Germinal center (tissue), 1 donor: ENCODE measurements at places on chromosomes 1 and 21.

DNA sequence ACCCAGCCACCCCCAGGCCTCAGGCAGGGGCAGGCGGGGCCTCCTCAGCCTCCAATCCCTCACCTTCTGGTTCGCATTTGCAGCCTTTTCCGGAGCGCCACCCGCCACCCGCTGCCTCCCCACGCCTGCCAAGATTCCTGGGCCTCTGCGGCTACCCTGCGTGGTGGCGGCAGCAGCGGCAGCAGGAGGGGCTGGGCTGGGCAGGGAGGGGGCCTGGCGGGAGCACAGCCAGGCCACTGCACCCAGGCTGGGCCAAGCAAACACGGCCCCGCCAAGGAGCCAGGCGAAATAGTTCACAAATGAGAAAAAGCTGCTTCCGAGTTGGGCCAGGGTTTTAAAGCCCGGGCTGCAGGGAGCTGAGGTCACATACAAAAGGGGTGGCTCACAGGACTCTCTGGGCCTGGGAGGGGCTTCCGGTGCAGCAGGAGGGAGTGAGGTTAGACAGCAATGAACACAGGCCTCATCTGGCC lies 9.8 kb downstream of the COL8A2 start:
- DNase-seq: no peak

DNA sequence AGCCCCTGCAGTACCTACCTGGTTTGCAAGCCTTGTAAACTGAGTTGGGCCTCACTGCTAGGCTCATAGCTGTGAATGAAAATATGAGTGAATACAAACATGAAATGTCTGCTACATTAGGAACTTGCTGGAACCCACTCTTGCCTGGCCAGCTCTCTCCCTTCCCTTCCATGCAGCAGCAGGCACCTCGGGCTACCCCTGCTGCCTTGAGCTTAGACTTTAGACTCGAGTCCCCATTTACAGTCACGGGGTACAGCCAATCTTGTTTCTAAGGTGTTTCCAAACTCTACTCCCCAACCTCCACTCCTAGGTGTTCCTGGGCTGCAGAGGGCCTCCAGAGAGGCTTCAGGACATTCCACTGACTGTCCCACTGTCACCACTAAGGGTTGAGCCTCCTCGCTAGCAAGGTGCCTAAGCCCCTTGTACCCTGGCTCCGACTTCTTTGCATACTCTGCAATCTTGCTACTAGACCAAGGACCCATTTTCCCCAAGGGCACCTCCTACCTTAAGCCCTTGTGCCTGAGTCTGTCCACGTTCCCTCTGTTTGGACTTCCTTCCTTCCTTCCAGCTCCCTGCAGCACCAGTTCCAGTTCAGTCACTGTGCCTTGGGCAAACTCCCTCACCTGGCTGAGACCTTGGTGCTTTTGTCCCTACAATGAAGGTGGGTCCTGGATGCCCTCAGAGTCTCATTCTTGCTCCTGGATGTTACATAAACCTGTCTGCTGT lies 36.9 kb downstream of the CDK18 start:
- no peak for DNase-seq

- DNase-seq: no peak
Observed at GRCh38 chr21:38474124-38474523, 24.2 kb downstream of the ERG start.

GRCh38 chr1:218572050-218572449 lies 226.9 kb downstream of the TGFB2 start:
- DNase-seq: no peak

- DNase-seq: no peak
Observed at GRCh38 chr1:220887520-220888416, 8.5 kb downstream of the HLX start.

- no peak for DNase-seq
Observed at GRCh38 chr1:93692451-93692861, 10.8 kb upstream of the BCAR3 start.

DNA sequence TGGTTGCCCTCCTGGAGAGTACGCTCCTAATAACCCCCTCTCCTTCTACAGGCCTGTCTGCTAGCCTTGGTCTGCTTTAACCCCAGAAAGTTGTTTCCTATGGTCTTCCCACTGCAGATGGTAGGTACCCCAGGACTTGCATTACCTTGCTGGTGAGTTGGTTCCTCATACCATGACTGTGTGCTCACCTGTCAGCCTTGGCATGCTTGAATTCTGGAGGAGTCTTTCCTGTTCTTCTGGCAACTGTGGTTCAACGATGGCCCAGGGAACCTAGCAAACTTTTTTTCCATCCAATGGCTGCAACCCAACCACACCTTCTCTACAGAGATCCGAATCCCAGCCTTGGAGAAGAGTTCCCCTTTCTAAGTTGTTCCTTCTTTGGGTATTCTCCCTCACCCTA lies 36.9 kb downstream of the RPS6KC1 start:
- DNase-seq: no peak

DNA sequence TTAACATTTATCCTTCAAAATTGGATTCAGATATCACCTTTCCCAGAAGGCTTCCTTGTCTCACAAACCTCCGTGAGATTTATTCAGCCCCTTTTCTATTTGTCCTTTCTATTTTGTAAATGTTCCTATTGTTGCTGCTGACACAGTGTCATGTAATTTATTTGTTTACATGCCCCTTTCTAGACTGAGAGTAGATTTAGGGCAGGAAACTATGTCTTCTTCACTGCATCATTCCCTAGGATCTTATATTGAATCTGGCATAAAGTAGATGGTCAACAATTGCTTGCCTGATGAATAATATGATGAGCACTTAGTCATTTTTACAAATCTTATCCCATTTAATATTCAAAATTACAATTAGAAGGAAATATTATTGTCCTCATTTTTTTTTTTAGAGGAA lies 8.1 kb upstream of the CNN3 start:
- DNase-seq: no peak

- DNase-seq: peak; percentile 77
Observed at GRCh38 chr1:13702425-13703127, 2.6 kb downstream of the PRDM2 start.

- DNase-seq: peak; percentile 32
Observed at GRCh38 chr1:247639381-247639981, 34.1 kb downstream of the OR2G3 start.

GRCh38 chr1:12583484-12583883 lies 34.5 kb downstream of the DHRS3 start:
- no peak for DNase-seq

DNA sequence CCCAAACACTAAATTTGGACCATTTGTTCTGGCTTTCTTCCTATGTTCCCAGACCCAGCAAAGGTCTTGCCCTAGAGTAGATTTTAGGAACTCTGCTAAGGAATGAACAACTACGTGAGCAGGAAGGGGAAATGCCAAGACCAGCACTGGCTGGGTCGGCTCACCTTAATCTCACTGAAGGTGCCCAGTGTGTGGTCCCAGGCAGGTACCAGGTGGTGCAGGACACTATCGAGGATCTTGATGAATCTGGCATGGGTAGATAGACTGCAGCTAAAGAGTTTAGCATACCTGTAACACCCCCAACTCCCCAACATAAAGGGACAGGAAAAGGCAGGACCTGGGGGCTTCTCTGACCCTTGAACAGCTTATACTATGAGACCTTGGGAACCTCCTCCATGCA lies 3.0 kb downstream of the HECTD3 start:
- no peak for DNase-seq

- DNase-seq: no peak
Observed at GRCh38 chr21:39098696-39099200, 84.5 kb downstream of the PSMG1 start.

GRCh38 chr1:10940451-10940804 lies 72.0 kb upstream of the TARDBP start:
- DNase-seq: no peak

DNA sequence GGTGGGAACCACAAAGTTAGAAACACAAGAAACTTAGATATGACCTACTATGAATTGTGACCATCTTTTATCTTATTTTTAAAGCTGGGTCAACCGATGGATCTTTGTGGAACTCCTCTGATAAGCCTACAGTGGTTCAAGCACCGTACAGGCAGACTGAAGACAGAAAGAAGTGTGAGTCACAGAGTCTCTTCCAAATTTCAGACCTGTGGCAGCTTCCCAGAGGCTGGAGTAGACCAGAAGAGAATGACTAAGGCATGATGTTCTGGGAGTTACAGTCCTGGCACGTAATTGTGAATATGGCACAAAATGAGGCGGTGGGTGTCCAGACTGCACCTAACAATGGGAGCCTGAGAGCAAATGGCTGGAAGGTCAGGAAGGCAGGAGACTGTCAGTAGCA lies 70.0 kb downstream of the LMO4 start:
- no peak for DNase-seq

DNA sequence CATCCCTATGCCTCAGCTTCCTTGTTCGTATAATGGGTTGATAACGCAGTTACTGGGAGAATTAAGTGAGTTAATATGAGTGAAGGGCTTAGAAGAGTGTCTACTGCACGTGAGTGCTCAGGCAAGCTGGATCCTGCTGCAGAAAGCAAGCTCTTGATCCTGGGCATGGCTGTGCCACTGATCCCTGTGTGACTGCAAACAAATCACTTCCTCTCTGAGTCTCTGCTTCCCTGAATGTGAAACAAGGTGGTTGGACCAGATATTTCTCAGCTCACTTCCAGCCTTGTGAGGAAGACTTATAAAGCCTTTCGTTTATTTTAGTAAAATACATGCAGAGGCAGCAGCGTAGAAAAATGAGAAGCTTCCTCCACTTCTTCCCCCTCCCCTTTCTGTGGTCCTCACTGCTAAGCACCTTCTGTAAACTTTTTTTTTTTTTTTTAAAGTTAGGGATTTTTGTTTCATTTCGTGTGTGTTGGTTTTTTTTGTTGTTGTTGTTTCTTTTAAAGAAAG lies 13.8 kb downstream of the PSEN2 start:
- DNase-seq: no peak

GRCh38 chr1:109931189-109931731 lies 20.6 kb downstream of the CSF1 start:
- DNase-seq: no peak

- DNase-seq: no peak
Observed at GRCh38 chr1:91022518-91022929, 689 bp upstream of the ZNF644 start.

GRCh38 chr1:111085676-111086075 lies 54.2 kb downstream of the DRAM2 start:
- DNase-seq: no peak

GRCh38 chr1:92663775-92664174 lies 121.1 kb downstream of the EVI5 start:
- no peak for DNase-seq

DNA sequence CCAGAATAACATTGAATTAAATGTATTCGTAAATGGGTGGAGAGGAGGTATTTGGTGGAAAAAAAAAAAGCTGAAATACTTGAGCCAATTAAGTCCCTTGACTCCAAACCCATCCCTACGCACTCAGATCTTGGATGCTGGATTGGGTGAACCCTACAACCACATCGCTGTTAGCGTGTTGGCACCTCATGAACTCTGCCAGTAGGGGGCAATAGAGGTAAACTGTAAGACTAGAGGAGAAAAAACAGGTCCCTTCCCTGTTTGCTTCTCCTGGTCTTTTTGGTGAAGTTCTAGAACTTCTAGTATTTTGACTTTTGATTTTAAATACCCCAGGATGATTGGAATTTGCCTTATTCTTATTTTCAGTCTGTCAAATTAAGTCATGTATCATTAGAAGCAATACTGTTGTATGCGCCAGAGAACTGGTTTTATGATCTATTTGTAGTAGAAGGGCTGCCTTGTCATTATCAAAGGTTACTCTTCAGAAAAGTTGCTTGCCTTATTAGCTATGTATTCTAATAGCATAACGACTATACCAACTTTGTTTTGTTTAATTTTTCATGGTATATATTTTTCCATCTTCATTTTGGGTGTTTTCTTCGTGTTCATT lies 1.9 kb upstream of the OR13G1 start:
- peak; percentile 20 for DNase-seq

DNA sequence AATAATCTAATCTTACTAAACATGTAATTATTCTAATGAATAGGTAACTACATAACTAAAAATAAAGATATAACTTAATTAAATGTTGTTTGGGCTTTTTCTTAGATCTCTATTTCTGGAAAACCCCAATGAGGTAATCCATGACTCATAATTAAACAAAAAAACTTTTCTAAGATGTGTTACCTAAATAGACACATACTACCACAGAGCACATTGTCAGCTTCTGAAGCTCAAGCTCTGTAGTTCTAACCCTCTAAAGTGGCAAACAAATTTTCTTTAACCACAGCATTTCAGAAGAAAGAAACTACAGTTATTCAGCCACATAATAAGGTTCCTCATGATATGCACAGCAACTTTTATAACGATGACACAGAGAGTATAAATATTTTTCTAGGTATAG lies 4.2 kb downstream of the OR6K3 start:
- DNase-seq: no peak

DNA sequence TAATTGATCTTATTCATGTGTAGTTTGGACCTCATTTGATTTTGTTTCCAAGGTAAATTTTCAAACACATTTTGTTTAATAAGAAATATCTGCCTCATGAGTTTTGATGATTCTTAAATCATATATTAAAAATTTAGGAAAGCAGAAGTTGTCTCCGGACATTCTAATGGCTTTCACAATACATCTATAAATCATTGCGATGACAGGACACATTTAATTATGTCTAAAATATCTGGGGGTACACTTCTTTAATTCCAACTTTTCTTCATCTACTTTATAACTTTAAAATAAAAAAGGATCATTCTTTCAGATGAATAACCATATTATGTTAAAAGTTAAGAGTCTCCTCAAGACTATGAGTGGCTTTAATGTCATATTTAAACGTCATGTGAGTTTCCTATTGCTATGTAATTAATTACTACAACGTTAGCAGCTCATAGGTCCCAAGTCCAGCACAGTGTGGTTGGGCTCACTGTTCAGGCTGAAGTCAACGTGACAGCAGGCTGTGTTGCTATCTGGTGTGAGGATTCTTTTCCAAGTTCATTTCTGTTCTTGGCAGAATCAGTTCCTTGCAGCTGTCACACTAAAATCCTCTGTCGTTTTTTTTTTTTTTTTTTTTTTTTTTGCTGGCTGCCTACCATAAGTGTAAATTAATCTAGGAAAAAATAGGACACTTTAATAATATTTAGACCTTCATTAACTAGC lies 893.5 kb downstream of the LTN1 start:
- DNase-seq: no peak

DNA sequence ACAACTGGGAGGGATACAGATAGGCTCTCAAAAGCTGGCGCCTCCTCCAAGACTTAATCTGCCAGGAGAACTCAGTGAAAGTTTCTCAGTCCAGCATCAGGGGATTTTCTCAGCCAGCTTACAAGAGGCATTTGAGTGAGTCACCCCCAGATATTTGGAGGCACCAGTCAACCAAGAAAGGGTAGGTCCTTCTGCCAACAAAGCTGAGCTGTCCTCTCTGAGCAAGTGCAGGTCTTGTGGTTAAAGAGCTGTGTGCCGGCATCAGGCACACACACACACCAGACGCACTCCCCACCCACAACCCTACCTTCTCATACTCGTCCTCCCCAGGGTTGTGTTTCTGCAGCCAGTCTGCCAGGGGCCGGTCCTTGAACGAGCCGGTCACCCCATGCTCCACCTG lies 27.0 kb upstream of the PPP1R15B start:
- DNase-seq: no peak
